ENCODE measurements at places on chromosomes 12 and 14.

- no peak for DNase-seq
Observed at GRCh38 chr14:101178184-101179072, 274.9 kb upstream of the RTL1 start.

DNA sequence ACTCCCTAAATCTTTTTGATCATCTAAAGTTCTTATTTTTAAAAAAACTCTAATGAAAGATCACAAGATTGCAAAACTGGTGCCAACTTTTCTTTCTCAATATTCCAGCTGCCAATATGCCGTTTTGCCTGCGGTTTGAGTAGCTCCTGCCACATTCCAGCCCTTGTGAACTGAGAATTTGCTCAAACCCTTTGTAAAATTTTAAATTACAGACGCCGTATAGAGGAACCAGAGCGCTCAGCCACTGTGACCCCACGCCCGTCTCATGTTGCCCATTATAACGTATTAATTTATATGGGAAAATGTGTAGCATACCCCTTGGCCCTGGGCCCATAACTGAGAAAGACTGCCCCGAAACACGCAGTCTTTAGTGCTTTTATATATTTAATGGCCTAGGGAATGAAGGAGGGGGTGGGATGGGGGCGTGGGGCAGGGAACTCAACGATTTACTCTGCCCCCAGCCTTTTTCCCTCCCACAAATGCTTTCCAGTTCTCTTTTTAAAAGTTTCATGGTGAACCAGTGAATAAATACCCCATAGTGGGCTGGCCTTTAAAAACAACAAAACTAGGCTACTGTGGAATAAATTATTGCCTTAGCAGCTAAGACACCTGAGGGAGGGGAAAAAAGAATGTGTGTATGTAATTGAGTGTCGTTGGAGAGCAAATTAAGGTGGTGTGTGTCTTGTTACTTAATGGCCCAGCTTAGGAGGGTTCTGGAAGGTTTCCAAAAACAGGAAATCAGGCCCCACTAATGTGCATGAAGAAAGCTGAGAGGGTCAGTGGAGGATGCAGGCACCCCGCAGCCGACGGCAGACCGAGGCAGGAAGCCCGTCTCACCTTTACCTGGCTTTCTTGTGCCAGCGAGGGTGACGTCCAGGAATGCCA is 45.7 kb upstream of the RFLNA start:
- DNase-seq: no peak

DNA sequence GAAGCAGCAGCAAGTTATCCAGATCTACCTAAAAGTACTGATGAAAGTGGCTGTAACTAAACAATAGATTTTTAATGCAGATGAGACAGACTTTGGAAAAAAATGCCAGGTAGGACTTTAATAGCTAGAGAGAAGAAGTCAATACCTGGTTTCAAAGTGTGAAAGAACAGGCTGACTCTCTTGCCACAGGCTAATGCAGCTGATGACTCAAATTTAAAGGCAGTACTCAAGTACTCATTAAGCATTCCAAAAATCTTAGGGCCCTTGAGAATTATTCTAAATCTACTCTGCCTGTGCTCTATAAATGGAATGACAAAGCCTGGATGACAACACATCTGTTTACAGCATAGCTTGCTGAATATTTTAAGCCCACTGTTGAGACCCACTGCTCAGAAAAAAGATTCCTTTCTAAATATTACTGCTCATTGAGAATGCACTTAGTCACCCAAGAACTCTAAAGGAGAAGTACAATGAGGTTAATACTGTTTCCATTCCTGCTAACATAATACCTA is 68.6 kb upstream of the SYT1 start:
- DNase-seq: no peak

DNA sequence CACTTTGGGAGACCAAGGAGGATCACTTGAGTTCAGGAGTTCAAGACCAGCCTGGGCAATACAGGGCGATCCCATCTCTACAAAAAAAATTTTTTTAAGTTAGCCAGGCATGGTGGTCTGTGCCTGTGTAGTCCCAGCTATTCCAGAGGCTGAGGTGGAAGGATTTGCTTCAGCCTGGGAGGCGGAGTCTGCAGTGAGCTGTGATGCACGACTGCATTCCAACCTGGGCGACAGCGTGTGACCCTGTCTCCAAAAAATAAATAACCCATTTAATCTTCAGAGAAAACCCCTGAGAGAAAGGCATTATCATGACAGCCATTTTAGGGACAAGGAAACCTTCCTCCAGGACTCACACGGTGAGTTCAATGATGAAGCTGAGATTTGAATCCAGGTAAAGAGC is 3.7 kb upstream of the FKBP4 start:
- no peak for DNase-seq

- DNase-seq: no peak
Observed at GRCh38 chr12:15831315-15831978, 42.3 kb upstream of the EPS8 start.

DNA sequence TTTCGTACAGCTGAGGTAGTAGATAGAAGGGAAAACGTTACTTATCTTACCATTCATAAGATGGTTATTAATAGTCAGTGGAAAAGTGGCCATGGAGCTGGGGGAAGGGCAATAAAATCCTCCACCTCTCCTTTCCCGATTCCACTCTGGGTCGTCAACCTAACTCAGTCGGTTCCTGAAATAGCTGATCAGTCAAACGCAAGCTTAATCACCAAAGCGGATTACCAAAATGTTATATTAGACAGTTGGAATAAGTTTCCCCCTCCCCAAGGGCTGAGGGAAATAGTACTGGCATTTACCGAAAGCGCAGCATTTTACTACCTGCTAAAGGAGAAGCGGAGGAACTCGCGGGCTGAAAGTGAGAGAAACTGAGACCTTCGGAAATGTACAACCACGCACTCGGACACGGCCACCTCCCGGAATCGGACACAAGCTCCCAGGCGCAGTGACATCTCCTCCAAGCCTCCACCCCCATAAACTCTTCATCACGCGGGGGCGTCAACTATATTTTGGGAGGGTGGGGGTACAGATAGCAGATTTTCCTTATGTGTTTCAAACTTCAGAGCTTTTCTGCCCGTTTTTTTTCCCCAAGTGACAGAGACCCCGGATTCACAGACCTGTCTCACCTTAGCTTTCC is 1.2 kb downstream of the PPM1H start:
- DNase-seq: peak; percentile 15

- DNase-seq: no peak
Observed at GRCh38 chr14:87152693-87153092, 840.3 kb downstream of the GALC start.

Measured in HuH-7.5 (cell line).